ENCODE measurements at places on chromosomes 3 and 15.

GRCh38 chr15:62979252-62979651, 63.3 kb upstream of the TPM1 start:
- no peak for DNase-seq

DNA sequence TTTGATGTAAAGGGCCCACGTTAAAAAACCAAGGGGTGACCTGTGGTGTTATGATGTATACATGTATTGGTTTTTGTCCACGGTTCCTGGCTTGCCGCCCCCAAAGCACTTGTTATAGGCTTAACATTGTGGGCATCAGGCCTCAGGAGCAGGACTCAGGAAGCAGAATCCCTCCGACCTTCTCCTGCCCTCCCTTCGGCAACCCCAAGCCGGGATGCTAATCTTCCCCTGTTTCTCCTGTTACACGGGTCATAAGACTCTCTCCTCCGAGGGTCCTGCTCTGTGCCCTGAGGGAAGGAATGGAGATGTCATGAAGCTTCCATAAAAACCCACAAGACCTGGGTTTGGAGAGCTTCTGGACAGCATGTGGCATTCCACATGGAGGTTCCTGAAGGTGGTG, 48.8 kb downstream of the RPLP1 start:
- no peak for DNase-seq

- no peak for DNase-seq
Observed at GRCh38 chr15:41562784-41563198, 3.8 kb downstream of the TYRO3 start.

DNA sequence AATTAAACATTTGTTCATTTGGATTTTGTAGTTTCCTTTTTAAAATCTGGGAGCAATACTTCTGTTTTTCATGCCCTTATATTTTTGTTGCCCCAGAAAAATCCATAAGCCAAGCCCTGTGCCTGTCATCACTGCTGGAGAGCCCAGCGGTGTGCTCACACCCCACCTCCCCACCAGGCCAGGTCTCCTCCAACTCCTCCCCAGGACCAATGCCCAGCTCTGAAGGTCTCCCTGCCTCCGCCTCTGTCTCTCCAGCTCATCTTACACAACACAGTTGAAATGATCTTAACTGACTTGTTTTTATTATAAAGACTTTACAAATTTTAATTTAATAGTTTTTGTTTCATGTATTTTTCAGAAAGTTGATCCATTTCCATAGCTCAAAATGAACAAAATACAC, 66.4 kb downstream of the RHCG start:
- no peak for DNase-seq

DNA sequence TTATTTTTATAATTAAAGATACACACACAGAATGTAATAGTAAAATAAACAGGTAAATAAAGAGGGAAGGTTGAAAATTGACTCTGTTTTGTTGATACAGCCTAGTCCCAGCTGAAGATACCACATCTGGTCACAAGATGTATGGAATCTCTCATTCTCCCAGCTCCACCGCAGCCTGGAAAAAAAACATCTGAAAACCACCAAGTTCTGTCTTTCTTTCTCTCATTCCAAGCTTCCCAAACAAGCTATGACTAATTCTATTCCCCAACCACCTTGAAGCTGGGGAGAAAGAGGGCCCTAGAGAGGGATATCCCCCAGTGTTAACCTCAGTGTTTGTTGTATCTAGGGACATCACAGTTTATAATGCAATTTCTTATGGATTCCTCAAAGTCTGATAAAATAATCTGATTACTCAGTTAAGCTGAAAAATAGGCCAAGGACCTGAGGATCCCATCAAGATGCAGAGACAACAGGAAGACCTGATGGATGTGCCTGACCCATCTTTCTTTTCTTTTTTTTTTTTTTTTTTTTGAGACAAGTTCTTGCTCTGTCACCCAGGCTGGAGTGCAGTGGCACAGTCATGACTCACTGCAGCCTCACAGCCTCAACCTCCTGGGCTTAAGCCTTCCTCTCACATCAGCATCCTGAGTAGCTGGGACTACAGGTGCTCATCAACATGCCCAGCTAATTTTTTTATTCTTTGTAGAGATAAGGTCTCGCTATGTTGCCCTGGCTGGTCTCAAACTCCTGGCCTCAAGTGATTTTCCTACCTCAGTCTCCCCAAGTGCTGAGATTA, 38.1 kb downstream of the SRGAP3 start:
- no peak for DNase-seq

DNA sequence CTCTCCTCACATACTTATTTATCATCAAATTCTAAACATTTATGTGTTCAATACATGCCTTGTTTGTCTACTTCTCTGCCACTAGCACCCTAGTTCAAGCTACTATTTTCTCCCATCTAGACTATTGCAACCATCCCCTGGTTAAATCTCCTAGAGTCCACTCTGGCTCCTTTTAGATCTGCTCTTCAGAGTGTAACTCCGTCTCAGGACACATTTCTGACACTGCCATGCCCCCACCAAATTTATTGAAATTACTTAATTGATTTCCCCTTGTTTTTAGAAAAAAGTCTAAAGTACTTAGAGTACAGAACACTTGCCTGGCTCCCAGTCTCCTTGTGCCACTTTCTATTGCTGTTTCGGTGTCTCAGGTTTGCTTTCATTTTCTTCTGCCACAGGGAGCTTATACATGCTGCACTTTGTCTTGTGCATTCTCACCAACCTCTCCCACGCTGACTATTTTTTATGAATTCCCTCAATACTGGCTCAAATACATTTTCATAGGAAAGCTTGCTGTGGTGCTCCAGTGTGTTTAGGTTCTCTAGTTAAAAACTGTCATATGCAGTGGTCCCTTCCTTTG, 792.3 kb downstream of the DIPK2A start:
- DNase-seq: no peak

DNA sequence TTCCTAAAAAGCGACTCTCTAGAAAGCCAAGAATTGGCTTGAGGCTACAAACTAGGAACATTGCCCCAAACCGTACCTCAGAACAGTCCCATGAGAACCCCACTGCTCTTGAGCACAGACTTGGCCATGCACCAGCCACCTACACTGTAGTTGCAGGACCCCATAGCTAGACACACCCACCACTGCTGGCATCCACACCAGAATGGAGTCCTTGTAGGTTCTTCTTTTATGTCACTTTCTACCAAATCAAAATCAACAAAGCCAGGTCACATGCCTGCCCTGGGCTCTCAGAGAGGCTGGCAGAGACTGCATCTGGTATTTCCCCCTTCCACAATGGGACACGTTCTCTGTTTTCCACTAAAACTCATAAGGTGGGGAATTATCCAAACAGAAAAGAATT, 290.5 kb downstream of the SHOX2 start:
- no peak for DNase-seq

- DNase-seq: no peak
Observed at GRCh38 chr3:30749230-30749629, 142.8 kb downstream of the TGFBR2 start.

DNA sequence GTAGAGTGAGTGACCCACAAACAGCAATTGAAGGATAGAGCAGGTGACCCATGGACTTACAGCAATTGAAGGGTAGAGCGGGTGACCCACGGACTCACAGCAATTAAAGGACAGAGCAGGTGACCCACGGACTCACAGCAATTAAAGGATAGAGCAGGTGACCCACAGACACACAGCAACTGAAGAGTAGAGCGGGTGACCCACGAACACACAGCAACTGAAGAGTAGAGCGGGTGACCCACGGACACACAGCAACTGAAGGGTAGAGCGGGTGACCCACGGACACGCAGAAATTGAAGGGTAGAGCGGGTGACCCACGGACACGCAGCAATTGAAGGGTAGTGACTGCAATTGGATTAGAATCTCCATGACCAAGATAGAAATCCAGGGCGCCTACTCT, 9.8 kb upstream of the TNK2 start:
- no peak for DNase-seq

DNA sequence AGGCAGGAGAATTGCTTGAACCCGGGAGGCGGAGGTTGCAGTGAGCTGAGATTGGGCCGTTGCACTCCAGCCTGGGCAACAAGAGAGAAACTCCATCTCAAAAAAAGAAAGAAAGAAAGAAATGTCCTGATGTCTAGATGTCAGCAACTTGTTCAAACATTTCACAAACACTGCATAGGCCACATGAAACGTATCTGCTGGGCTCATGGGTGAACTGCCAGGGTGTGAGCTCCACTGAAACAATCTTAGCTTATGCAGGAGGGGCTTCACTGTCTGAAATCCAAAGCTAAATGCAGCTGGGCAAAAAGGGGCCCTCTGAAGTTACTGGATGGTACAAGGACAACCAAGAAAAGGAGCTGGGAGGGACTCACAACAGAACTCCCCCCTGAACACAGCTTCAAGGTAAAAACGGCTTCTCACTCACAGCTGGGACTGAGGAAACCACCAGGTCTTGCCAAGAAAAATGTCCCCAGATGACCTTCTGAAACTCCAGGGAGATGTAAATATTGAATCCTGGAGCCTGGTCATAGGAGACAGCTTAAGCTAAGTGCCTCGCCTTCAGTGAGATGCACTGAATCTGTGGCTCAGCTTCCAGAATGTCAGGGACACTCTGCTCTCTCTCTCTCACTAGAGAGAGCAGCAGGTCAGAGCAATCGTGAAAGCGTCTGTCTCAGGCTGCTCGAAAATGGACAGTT, 31.9 kb downstream of the SEC61A1 start:
- DNase-seq: no peak

DNA sequence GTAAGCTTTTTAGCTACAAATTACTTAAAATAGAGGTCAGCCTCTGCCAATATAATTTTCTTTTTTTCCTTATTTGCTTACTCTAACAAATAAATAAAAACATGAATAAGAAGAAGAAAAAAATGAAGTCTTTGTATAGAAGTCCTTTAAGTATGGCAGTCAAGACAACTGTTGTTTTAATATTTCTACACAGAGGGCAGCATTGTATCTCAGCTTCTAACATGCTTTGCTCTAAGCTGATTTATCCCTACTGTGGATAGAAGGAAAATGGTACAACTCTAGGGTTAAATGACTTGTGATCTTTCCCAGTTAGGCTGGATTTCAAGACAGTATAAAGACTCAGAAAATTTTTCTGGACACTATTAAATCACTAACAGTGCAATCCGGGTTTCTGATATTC, 104.3 kb upstream of the MEIS2 start:
- DNase-seq: no peak

DNA sequence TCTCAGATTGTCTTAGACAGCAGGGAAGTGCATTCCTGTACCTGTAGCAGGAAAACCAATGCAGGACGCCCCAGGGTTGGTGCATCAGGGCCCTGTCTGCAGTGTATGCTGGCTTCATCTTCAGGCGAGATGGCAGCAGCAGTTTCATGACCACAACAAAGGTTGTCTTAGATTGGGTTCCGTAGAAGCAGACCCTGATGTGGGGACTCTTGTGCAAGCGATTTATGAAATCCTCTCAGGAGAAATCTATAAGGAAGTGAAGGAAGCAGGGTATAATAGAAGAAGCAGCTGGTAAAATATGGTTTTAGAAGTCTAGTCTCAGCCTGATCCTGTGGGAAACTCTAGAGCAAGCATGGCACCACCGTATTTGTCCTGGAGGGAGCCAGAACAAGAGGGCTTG, 25.0 kb downstream of the DNAH1 start:
- no peak for DNase-seq

DNA sequence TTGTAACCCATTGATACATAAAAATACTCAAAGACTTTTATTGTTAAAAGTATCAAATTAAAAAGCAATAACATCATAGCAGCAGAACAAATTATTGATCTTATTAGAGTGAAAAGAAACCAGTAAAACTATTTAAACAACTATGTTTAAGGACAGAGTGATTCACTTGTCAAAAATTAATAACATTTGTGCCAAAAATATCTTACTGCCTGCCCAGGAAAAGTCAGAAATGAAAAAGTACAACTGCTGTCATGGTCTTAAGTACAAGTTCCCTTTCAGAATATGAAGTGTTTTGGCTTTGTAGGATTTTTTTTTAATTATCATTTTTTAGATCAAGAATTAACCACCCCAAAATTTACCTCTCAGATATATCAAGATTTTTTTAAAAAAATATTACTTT, 3.4 kb downstream of the IFT57 start:
- DNase-seq: no peak

GRCh38 chr3:44329946-44330345, 8.6 kb upstream of the TCAIM start:
- DNase-seq: no peak

DNA sequence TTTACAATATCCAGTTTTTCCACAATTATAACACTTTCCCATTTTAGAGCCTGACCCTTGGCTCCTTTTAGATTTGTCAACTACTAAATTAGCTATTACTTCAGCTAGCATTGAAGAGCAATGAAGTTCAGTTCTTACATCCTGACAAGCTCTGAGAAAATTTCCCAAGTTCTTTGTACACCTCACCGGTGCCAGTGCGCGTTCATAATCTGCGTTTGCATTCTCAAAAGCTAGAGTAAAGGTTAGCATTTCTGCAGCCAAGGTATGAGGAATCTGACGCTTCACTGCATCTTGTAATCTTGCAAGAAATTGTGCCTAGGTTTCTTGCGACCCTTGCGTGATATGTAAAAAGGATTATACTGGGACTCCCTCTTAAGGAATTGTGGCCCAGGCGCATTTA, 25.2 kb upstream of the XCR1 start:
- DNase-seq: no peak
